ENCODE measurements at places on chromosomes 4 and X.

- no peak for DNase-seq
Measured at GRCh38 chrX:21741364-21741763, 16.6 kb downstream of the SMPX start.

DNA sequence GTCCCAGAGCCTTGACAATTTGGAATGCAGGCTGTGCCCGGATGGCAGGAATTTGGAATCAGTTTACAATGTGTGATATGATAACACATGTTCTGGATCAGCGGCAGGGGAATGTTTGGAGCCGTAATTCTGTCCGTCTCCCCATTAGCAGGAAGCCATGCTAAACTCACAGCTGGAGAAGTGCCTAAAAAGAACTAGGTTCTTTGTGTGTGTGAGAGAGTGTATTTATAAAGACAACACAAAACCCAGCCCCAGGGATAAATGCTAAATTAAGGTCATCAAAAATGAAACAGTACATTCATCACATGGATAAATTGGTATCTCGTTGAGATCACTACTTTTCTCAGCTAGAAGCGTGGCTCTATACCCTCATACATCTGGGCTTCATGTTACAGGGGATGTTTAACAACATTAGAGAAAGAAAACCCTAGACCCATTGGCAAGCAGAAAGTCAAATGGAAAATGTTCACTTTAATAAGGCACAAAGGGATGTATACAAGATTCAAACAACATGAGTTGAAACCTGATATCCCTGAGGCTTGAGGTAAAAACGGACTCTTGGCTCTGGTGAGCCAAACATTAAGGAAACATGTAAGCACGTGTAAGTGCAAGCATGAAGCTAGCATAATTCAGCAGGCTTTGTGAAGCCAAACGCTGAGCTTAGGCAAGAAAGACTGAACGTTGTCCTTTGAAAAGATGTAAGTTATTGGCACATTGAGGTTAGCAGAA lies 18.0 kb upstream of the TMEM131L start:
- no peak for DNase-seq

DNA sequence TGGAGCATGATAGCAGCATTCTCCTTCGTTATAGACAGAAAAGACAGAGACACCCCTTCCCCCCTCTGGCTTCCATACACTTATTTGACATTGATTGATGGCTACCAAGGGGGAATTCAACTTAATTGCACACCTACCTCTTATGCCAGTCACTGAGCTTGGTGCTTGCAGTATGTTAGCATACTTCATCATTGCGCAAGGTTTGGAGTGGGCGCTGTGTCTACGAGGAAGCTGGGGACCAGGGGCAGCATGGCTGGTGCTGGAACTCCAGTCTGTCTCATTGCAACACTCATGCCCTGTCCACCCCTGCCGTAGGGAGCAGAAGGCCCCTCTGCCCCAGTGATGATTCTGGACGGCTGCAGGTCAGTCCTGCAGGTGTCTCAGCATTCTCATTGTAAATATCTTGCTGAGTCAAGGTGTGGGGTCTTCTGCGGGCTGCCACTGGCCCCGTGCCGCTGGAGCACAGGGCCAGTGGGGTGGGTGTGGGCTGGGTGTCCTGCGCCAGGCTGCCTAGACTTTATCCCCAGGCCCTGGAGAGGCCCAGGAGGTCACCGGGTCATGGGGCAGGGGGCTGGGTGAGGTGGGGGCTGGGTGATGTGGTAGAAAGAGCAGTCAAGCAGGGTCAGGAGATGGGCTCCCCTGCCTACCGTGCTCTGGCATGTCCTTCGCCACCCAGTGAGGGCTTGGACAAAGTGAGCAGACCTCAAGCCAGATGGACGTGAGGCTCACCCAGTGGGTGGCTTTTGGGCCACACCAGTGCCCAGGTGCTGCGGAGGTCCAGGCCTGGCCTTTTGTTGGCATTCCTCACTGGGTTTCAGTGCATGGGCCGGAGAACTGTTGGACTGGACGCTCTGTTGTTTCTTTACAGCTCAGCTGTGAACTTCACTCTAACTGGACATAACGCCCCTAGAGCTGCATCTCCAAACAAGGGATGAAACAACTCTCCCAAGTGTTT lies 85.5 kb downstream of the PSAPL1 start:
- no peak for DNase-seq

DNA sequence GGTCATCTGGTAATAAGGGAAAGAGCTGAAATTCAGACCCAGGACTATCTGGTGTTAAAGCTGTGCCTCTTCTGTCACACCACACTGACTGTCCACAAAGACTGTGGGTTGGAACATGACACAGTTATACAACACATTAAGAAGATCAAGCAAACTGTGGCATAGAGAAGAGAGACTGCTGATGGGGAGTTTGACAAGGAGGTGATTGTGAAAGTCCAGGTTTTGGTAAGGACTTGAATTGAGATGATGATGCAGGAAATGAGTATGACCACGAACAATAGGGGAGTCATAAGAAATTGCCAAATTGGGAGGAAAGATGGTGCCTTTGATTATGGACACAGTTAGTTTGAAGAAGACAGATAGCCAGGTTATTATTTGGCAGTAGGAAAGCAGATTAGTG lies 163.4 kb downstream of the PDGFRA start:
- no peak for DNase-seq

DNA sequence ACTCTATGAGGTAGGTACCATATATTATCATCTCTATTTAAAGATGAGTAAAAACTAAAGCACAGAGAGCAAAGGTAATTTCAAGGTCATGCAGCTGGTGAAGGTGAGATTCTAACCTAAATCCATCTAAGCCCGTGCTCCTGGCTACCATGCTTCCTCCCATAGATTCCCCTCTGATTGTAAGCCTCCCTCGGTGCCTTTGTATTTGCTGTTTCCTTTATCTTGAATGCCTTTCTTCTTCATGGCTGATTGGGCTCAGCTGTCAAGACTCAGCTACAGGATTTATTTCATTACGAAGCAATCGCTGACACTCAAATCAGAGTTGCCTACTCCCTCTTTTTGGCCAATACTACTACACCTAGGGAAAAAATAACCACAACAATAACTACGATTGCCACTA lies 217.1 kb downstream of the ARAP2 start:
- no peak for DNase-seq

DNA sequence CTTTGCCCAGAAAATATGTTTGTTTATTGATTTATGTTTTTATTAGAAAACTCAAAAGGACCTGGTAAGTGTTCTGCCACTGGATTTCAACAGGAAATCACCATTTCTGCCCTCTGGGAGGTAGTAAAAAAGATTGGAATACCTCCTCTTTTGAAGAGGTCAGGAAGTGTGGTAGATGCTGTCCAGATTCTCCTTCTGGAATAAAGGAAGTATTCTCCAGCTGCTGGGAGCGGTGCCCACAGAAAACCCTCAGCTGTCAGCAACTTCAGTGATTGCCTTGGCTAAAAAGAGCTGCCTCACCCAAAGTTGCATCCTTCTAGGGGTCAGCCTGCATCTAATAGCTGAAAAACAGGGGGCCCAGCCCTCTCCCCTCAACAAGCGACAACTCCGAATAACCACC lies 13.8 kb upstream of the ZNF674 start:
- DNase-seq = no peak

DNA sequence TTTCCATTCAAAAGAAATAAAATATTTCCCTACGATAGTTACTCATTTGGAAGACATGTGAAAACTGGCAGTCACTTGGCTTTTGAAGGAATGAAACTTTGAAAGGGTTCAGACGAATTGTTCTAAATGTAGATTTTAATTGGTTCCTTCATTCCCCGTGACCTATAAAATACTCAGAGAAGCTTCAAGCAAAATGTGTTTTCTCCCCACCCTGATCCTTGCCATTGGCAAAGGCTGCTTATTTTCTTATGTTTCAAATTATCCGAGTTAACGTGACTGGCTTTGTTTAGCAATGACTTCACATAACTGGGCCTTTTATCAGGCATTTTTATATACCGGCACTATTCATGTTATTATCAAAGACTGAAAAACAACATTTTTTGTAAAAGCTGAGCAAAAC lies 204.1 kb upstream of the NEIL3 start:
- no peak for DNase-seq

- no peak for DNase-seq
Measured at GRCh38 chr4:520683-521023, 21.6 kb downstream of the PIGG start.
